ENCODE measurements at places on chromosomes 1 and 21. TPM values are rescaled to one million over a fixed set of nuclear protein-coding genes. Genes with fewer than 3 reads are reported as not detected.

Gene AMPD1
- total RNA-seq: not detected

- no peak for DNase-seq
Observed at GRCh38 chr1:110846861-110847260, 26.1 kb upstream of the CD53 start.

Gene ZFYVE9
- total RNA-seq: 23.8 TPM

DNA sequence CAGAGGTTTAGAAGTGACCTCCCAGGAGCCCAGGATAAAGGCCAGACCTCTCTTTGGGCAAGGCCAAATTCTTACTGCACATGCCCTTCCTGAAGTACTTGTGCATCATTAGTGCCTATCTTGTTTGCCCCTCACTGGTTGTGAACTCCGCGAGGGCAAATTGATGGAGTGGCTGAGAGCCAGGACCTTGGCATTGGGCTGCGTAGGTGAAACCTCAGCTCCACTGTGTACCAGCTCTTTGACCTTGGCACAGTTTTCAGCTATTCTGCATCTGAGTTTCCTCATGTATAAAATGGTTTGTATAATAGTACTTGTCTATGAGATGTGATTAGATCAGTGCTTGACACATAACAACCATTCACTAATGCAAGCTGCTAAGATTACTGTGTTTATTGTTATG lies 11.5 kb downstream of the OTUD3 start:
- no peak for DNase-seq

Gene SEMA6C
- total RNA-seq: 0.86 TPM

DNA sequence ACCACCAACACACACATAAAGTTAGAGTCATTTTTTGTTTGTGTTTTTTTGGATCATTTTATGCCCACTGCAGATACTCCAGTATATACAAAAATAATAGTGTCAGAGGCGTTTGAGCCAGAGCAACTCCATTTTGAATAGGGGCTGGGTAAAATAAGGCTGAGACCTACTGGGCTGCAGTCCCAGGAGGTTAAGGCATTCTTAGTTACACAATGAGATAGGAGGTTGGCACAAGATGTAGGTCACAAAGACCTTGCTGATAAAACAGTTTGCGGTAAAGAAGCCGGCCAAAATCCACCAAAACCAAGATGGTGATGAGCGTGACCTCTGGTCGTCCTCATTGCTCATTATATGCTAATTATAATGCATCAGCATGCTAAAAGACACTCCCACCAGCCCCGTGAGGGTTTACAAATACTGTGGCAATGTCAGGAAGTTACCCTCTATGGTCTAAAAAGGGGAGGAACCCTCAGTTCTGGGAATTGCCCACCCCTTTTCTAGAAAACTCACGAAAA lies 40.6 kb downstream of the GJA5 start:
- DNase-seq: no peak

Gene KCNE2
- not detected for total RNA-seq

DNA sequence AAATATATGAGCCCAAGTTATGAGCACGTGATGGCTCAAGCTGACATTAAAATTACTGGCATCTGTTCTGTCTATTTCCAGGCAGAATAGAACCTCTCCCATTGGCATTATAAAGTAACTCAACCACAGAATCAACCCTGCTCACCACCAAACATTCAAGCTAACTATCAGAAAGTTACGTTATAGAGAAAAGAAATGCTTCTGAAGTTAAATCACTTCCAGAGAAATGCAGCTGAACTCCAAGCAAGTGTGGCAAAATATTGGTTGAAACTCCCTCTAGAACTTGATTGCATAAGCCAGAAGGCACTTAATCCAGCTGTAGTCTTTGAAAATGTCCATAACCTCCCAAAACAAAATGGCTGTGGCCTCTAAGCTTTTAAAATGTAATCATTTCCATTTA lies 36.2 kb upstream of the UBE2U start:
- DNase-seq: peak; percentile 59

- DNase-seq: no peak
Observed at GRCh38 chr1:112397841-112398240, 1.8 kb downstream of the CTTNBP2NL start.

DNA sequence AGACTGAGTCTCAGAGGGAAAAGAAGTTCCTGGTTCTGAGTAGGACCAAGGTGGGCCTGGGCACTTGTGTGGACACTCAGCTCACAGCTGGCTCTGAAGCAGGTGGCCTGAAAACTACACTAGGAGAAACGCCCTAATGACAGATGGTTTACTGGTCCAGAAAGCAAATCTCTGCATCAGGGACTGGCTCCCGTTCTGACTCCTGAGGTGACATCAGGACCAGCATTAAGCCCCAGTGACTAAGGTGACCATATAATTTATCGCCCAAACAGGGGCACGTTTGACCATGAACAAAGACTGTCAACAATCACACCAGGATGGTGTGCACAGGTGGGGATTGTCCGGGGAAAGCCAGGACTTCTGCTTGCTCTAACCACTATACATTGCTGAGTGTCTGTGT lies 12.2 kb upstream of the CD34 start:
- no peak for DNase-seq

Gene FAM163A
- total RNA-seq: under 0.01 TPM

Gene NTNG1
- total RNA-seq: 2.9 TPM
